ENCODE measurements at places on chromosomes 3 and 15.

- peak; percentile 12 for DNase-seq
Observed at GRCh38 chr3:195802795-195803194, 8.9 kb downstream of the MUC4 start.

DNA sequence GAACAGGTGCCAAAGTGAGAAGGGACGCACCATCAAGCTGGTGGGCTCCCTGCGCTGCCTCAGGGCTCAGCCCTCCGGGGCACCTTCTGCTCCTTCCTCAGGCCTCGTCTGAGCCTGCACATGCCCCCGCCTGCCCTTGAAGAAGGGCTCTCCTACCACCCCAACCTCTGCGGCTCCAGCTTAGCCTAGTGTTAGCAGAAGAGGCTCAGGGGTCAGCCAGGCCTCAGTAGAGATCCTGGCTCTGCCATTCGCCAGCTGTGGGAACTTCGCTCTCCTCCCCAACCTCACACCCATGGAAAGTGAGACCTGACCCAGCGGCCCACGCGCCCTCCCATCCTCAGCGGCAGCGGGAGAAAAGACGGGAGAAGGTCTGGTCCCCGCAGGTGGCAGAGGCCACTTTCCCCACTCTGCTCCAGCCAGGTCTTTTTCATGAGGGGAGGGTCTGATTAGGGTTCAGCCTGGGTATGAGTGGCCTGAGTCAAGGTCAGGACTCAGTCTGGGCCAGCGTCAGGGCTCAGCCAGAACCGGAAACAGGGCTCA, 8.2 kb downstream of the GRIP2 start:
- DNase-seq = no peak

- DNase-seq = no peak
Observed at GRCh38 chr3:186882150-186882524, 39.6 kb downstream of the ADIPOQ start.

GRCh38 chr3:19363071-19363470, 214.8 kb downstream of the KCNH8 start:
- DNase-seq = no peak

GRCh38 chr3:111315930-111316587, 225.9 kb upstream of the CD96 start:
- no peak for DNase-seq

- no peak for DNase-seq
Observed at GRCh38 chr3:193470710-193471109, 84.0 kb downstream of the ATP13A4 start.

DNA sequence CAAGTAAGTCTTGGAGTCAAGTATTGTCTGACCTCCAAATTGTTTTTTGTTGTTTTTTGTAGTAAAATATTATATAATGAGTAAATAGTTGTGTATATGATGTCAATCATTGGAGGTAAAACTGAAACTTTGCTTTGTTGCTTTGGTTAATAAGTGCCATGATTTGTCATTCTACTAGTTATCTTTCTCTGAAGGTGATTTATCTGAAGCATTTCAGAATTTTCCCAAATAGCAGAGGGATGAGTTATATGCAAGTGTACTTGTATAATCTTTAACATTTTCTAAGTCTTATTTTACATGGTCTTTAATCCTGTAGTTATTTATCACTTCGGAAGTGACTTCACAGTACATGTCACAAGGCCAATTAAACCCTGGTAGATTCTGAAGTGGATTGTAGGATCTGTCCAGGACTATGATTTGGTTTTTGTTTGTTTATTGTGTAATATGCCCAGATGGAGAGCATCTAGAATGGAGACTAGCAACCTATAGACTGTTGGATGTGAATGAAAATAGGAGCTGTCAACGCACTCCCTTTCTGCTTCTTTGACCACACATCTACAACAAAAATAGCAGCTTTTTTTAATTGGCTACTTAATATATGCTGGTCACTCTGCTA, 93.1 kb upstream of the SAMMSON start:
- DNase-seq = no peak

- peak; percentile 3 for DNase-seq
Observed at GRCh38 chr3:52798978-52799476, 4.4 kb downstream of the ITIH3 start.

DNA sequence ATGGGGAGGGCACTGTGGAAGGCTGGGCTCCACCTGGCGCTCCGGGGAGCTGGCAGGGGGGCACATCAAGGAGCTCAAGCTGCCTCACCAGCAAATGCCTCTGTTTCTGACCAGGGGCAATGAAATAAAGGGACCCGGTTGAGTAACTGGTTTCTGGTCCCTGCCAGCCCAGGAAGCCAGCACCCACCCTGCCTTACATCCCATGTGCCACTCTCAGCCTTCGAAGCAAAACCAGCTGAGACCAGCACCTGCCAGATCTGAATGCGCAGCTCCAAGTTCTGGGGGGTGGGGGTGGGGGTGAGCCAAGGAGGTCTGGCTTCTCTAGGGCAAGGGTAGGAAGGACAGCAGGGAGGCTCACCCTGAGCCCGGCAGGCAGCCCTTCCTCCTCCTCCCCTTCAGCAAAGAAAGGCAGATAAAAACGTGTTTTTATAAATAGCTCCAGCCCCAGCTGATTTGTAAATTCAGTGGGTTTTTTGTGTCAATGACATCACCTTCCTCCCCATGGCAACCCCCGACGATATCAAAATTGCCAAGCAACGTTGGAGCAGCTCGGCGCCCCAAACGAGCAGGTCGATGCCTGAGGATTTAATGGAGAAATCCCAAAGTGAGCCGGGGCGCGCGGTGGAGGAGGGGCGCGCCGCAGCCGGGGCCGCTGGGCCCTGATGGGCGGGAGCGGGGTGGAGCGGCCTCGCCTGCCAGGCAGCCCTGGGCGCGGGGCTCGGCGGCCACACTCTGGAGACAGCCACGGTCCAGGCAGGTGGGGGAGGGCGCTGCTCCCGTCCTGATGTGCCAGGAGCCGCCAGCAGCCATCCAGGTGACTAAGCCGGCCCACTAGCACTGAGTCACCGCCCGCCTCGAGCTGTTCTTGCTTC, at the start of gene PAK6:
TSS of gene PAK6 (plus strand) at position 532 of the 872 bp plus-strand sequence. CDS start 25,723 bp downstream, outside the sequence.
- no peak for DNase-seq
